Cardiac septum (tissue), 1 donor: ENCODE measurements at places on chromosomes 1 and 21. TPM values are rescaled to one million over a fixed set of nuclear protein-coding genes. Genes with fewer than 3 reads are reported as not detected.

The CCDC181 gene
- total RNA-seq = 1.2 TPM

The UCHL5 gene
- 26.4 TPM for total RNA-seq

The CENPL gene
- total RNA-seq = 3.9 TPM

The CACNA1S gene
- 0.19 TPM for total RNA-seq

The AMY1B gene
- total RNA-seq = not detected

The C1orf105 gene
- 6.5 TPM for total RNA-seq

The MLLT11 gene
- total RNA-seq = 58.7 TPM

The KIF17 gene
- 1.5 TPM for total RNA-seq

The FAM229A gene
- total RNA-seq = 3.2 TPM

The AMY1C gene
- total RNA-seq = not detected

The RBM11 gene
- 0.57 TPM for total RNA-seq

The MYCL gene
- total RNA-seq = 0.35 TPM

The C4BPA gene
- not detected for total RNA-seq

The HSPA13 gene
- 20.2 TPM for total RNA-seq

The KCNJ9 gene
- total RNA-seq = not detected

The GPR25 gene
- not detected for total RNA-seq

The CR1L gene
- not detected for total RNA-seq

The VCAM1 gene
- total RNA-seq = 6.9 TPM

The LRRN2 gene
- 1.6 TPM for total RNA-seq

The LCE2B gene
- not detected for total RNA-seq

The WNT9A gene
- total RNA-seq = 6.5 TPM

The KISS1 gene
- total RNA-seq = not detected

The LENEP gene
- total RNA-seq = not detected

The MCOLN3 gene
- total RNA-seq = 0.94 TPM

The FCRL5 gene
- 0.30 TPM for total RNA-seq

The SPATA46 gene
- not detected for total RNA-seq

The CA6 gene
- not detected for total RNA-seq

The SELL gene
- total RNA-seq = 4.0 TPM

The TMEM82 gene
- total RNA-seq = not detected

The CLCA1 gene
- total RNA-seq = not detected

The GJA9 gene
- total RNA-seq = not detected

The LCE3D gene
- not detected for total RNA-seq

The TMIGD3 gene
- 0.32 TPM for total RNA-seq

The PDPN gene
- 14.9 TPM for total RNA-seq

The ZNF684 gene
- 11.0 TPM for total RNA-seq

The CNN3 gene
- total RNA-seq = 106 TPM

The MSH4 gene
- total RNA-seq = 0.81 TPM

The SLC41A1 gene
- total RNA-seq = 238 TPM

The SPATA45 gene
- total RNA-seq = not detected

The MYBPH gene
- total RNA-seq = not detected

The KCNT2 gene
- 2.1 TPM for total RNA-seq

The DNALI1 gene
- 3.0 TPM for total RNA-seq

The CHIA gene
- not detected for total RNA-seq

The TEX38 gene
- 0.24 TPM for total RNA-seq
